ENCODE measurements at places on chromosomes 3 and 15.

DNA sequence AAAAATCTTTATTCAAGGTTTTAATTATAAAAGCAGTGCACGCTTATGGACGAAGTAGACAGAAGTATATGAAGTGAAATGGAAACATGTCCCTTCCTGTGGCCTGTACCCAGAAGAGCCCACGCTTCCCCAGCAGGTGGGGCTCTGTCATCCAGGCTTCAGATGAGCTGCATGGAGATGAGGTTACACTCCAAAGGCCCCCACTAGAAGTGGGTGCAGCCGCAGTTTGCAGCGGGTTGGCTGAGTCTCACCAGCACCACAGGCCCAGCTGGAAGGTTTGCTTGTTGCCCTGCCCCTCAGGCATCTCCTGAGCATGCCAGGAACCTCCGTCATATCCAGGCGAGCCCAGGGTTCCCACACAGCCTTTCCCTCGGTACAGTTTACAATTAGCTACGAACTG, 33.1 kb downstream of the PRR20G start:
- DNase-seq: no peak

DNA sequence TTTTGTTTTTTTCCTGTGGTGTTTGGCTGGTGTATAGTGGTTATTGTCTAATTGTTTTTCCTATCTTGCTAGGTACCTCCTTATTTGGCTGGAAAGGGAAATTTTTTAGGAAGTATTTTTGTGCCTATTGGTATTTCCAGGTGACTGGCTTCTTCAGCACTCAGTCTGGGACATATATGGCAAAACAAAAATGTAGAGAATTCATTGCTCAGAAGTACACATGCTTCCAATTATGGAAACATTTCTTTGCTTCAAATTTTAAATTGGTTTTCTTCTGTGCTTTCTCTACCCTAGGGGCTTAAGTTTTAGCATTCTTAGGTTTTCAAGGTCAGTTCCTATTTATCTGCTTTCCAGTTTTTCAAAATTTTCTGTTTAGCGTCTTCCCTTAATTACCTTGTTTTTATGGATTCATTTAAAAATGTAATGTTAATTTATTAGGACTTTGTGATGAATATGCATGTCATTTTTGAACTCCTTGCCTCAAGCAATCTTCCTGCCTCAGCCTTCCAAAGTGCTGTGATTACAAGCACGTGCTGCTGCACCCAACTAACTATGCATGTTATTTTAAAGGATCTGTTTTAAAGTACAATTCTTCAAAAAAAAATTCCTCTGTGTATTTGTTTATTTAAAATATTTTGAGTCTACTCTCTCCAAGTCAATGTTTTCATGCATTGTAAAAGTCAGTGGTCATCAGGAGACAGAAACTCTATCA, 231.9 kb upstream of the DPPA4 start:
- DNase-seq: no peak

DNA sequence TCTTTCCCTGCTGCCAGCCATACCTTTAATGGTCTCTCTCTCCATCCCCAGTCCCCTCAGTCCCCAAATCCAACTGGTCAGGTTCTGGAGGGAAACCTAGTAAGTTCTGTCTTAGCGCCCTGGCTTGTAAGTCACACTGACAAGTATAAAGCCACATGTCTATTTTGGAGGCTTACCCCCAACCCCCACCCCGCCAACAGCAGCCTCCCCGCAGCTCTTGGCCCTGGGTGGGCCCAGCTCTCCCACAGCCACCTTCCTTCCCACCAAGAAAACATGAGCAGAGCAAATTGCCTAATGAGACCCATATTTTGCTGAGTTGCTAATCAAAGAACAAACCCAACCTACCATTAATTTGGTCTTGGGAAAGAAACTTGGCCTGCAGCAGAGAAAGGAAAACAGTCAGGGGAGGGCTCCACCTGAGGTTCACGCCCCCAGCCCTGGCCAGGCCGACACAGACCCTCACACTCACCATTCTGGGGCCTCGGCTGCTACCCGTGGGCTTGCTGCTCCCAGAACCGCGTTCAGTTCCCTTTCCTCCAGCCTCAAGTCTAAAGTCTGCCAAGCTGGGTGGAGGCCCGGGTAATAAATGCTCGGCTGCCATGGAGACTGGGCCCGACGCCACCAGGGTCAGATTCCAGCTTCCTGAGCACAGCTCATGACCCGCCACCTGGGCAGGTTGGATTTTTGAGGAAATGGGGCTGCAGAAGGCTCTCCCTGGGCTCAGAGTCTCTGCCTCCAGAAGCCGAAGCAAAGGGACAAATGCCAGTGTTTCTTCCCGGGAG, at the start of gene CALML4:
TSS of gene CALML4 (minus strand) at position 557 of the 782 bp plus-strand sequence. CDS start at position 472, 85 bp downstream.
- DNase-seq: no peak

DNA sequence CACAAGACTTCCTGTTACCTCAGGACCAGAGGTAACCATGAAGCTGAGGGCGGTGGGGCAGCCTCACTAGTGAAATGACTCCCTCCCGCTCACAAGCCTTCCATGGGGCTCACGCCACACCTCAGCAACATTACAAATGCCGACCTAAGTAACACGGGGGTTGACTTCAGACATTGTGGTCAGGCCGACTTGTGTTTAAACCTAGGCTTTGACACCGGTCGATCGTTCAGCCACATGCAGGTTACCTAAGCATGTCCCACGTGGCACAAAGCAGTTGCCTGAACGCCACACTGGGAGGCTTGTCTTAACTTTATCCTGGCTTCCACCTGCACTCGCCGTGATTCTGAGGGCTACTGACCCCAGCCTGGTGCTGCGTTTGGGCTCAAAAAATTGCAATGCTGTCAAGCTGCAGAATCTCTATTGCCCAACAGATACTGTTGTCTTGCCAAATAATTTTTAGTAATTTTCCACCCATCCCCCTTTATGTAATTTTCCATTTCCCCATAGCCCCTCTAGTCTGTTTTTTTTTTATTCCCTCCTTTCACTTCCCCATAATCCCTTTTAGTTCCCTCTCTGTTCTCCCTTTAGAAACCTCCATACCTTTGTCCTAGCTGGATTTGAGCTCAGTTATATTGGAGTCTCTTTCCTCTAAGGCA, 158.6 kb upstream of the RGMA start:
- DNase-seq: no peak

All from ELF-1 (cell line).